ENCODE measurements at places on chromosomes 6 and 20.
A peak's percentile ranks its signal among the peaks of the same experiment; 100 is the strongest.

- no peak for DNase-seq
These were observed 235.4 kb downstream of the HDGFL1 start for GRCh38 chr6:22804620-22805261.

DNA sequence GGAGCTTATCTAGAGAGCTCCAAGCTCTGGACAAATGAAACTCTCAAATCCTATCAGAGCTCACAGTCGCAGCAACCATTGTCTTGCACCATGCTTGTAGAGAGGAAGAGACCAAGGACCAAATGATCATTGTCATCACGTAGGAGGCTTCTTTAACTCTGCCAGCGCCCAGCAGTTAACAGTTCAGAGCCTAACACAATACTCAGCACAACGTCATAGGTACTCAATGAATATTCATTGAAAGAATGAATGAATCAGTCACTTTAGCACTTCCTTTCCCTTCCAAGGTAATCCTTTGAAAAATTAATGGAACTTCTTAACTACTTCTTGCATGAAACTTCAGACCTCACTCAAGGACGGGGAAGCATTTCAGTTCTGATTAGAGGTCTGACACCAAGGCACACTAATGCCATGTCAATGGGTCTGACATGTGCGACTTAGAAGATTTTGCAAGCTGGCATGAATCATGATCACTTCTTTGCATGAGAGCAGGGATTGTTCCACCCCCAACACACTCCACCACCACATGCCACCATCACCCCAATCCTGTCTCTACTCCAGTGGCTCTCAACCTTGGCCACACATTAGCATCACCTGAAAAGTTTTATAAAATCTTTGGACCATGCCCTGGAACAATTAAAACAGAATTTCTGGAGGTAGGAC, 45.1 kb downstream of the KHDC1L start:
- no peak for DNase-seq

GRCh38 chr6:121491576-121491975, 56.1 kb downstream of the GJA1 start:
- DNase-seq, result no peak

DNA sequence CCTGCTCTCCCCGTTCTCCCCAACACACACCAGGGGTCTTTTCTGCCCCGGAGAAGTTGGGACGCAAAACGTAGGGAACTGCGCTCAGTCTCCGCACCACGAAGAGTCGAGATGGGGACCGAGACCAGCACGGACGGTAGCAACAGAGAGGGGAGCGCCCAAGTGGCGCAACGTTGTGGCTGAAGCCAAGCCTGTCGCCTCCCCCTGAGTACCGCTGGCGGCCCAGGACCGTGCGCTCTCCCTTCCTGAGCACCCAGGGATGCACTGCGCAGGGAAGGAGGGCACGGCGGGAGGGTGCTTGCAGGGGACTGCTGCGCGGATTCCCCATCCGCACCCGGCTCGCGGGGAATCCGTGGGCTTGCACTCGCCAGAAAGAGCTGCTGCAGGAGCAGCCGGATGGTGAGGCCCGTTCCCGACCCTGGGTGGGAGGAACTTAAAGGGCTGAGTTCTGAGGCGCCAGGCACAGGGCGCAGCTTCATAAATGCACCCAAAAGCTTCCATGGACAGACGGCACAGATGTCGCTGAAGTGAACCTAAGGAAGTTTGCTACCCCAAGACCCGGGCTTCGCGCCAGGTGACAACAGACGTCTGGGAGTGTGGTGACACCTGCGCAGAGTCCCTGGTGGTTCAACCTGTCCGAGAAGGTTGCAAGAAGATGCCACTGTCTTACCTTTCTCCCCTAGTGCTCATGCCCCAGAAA, 178.7 kb downstream of the TBXT start:
- peak; percentile 7 for DNase-seq

GRCh38 chr6:133055441-133055966, 185.7 kb upstream of the EYA4 start:
- no peak for DNase-seq

DNA sequence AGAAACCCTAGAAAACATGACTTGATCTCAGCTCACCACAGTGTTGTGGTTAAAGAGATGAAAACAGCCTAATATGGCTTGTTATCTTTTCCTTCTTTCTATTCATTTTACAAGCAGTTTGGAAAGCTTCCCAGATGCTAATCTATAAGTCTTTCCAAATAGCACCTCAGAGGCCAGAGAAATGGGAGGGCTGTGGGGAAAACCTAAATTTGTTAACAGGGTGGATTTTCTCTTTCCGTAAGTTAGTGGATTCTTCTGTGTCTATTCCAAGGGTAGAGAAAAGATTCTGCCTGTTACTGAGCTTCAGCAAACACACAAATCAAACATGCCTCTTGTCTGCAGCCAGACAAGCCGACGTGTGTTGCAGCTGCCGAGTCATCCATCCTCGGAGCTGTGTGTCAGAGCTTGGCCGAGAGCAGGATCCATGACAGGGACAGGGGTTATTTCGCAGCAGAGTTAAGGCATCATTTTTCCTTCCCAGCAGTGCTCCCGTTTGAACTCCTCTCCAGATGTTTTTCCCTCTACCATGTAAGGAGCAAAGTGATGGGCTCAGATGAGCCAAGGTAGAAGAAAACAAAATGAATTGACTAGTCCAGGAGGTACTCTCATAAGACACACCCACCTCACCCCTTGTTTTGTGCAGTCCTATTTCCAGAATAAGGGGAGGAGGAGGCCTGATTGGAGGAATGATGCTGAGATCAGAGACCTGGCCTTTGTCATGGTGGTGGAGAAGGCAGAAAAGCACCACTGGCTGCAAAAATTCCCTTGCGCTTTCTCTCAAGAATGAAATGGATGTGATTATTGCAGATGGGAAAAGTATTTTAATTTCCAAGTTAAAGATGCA, 560.0 kb downstream of the C6orf118 start:
- DNase-seq, result peak; percentile 76

DNA sequence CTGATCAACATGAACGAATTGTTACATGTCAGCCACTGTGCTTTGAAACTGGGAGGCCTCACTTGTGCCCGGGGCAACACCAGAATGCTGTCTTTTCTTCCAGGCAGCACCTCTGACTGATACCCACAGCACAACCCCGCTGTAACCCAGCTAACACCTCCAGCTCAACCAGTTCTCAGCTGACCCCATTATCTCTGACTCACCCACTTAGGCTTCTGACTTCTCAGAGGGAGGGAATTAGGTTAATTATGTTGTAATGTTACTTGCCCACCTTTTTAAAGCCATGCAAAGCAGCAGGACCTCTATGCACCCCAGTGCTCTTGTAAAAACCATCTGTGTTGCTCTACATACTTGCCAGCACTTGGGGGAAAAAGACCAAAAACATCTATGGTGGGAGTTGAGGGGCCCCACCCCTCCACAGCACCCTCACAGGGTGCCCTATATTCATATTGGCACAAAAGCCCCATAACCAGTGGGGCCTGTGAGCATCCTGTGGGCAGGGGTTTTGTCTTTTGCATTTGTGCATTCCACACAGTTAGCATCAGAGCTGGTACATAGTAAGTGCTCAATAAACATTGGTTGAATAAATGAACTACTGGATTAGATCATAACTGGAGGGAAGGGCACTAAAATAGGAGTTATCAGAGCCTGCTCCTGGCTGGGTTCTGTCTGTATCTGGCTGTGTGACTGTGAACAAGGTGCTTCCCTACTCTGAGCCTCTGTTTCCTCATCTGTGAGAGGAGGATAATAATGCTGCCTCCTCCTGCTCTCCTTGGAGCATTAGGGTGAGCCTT, 22.3 kb downstream of the BNIP5 start:
- no peak for DNase-seq

GRCh38 chr6:34460796-34461507, 4.9 kb upstream of the PACSIN1 start:
- DNase-seq, result no peak

DNA sequence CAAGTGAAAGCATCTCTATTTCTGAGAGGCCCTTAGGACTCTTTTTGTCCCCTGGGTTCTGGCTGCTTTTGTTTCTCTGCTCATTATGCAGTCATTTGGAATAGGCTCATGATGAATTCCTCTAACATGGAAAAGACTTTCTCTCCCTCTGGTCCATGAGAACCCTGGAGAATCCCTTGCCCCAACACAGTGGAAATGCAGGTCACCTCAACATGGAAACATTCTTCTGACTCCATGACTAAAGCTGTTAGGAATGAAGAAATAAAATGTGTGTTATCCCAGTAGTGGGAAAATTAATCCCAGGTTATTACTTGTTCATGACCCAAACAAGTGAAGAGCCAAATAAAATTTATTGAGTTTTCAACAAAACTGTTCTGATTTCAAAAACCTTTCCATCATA, 458.6 kb downstream of the EPM2A start:
- no peak for DNase-seq

DNA sequence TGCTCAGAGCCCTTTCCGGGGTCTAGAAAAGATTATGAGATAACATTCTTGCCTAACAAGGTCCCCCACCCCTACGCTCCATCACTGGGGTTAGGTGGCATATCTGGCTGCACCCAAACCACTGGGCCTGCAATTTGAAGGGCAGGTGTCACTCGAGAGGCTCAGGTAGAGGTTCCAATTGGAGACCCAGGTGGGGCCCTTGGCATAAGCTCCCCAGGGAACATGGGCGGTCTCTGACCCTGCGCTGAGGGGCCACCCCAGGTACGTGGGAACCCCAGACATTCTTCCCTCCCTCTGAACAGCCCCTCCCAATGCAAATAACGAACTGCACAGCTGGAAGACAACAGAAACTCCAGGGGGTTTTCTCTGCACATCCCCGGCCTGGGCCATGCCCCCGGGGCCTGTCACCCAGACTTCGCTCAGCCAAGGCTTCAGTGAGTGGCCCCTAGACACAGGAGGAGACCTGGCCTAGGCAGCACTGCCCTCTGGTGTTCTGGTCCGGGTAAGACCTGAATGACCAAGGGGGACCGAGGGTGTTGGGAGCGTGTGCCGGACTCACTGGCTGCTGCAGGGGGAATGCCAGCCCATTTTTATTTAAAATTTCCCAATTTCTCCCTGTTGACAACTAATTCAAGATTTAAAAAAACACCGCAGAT, 47.5 kb downstream of the DSTN start:
- no peak for DNase-seq

- no peak for DNase-seq
These were observed 167.1 kb upstream of the SCGN start for GRCh38 chr6:25484900-25485299.

- no peak for DNase-seq
These were observed 1.4 kb upstream of the DAAM2 start for GRCh38 chr6:39790772-39791171.

DNA sequence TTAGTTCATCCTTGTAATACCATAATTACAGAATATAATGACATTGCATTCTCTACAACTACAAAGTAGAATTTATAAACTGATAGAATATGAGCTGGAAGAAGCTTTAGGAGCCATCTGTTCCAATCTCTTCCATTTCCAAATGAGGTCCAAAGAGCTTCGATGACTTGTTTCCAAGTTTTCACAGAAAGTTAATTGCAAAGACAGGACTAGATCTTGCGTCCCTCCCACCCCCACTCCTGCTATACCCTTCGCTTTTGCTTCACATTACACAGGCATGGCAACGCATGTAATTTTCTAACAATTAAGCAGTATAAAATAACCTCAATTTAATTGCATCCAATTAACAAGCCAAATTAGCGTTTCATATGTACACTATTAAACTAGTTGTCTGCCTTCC, 7.0 kb downstream of the HIVEP2 start:
- no peak for DNase-seq

- no peak for DNase-seq
These were observed 27.9 kb upstream of the SLC2A12 start for GRCh38 chr6:134080171-134080795.

- DNase-seq, result peak; percentile 50
These were observed 443.7 kb downstream of the GJA1 start for GRCh38 chr6:121879149-121879548.

DNA sequence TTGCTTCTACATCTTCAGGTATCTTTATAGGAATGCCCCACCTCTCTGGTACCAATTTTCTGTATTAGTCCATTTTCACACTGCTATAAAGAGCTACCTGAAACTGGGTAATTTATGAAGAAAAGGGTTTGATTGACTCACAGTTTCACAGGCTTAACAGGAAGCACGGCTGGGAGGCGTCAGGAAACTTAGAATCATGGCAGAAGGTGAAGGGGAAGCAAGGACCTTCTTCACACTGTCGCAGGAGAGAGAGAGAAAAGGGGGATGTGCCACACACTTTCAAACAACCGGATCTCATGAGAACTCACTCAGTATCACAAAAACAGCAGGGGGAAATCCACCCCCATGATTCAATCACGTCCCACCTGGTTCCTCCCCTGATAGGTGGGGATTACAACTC, 24.4 kb upstream of the LY86 start:
- no peak for DNase-seq

- DNase-seq, result no peak
These were observed 62.0 kb upstream of the HFE start for GRCh38 chr6:26025047-26025893.

GRCh38 chr6:154715446-154715845, 17.8 kb upstream of the SCAF8 start:
- no peak for DNase-seq

DNA sequence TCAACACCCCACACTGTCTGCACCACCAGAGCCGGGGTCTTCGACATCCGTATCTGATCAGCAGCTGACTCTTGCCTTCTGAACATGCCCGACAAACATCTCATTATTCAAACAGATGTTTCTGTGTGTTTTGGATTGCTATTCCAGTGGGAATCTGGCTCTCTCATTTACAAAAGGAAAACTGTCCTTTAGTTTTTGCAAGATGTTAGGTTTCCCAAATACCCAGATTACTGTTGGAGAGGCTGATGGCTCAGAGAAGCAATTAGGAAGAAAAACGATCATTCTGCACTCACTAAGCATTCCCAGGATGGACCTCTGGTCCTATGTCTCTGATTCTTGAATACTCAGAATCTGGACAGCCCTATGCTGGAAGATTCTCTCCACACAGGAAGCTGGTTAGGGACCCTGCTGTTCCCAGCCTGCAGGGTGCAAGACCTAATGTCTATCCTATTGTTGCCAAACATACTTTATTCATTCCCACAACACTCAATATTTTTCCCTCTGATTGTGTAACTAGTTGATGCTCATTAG, 532.9 kb downstream of the CDH26 start:
- DNase-seq, result no peak

DNA sequence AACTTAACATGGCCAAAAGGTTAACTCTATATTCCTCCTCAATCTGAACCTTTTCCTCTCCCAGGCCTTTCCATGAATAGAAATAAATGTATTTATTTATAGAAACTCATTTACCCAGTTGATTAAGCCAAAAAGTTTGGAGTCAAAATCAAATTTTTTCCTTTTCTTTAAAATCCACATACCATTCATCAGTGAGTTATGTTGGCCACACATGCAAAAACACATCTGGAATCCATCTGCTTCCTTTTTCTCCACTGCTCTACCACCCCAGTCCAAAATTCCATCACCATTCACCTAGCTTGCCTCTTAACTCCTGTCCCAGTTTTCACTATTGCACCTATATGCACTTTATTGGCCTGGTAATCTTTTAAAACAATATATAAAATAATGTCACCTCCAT, 62.4 kb upstream of the TMEM200A start:
- peak; percentile 68 for DNase-seq

DNA sequence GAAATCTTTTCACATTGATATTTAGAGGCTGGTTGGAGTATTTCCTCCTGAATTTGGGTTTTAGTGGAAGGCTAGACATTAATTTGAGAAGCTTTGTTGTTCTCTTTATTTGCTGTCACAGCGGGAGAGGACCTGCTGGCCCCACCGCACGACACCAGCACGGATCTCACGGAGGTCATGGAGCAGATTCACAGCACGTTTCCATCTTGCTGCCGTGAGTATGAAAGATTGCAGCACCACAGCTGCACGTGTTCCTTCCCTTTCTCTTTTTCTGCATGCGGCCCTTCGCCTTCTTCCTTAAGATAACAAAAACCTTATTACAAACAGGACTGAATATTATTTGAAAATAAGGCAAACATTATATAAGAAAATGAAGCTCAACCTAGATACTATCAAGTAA, 555.5 kb downstream of the UTRN start:
- DNase-seq, result no peak

Data from muscle of arm (tissue), 14 donors.